ENCODE measurements at places on chromosomes 7 and 10. TPM values are rescaled to one million over a fixed set of nuclear protein-coding genes. Genes with fewer than 3 reads are reported as not detected.

DNA sequence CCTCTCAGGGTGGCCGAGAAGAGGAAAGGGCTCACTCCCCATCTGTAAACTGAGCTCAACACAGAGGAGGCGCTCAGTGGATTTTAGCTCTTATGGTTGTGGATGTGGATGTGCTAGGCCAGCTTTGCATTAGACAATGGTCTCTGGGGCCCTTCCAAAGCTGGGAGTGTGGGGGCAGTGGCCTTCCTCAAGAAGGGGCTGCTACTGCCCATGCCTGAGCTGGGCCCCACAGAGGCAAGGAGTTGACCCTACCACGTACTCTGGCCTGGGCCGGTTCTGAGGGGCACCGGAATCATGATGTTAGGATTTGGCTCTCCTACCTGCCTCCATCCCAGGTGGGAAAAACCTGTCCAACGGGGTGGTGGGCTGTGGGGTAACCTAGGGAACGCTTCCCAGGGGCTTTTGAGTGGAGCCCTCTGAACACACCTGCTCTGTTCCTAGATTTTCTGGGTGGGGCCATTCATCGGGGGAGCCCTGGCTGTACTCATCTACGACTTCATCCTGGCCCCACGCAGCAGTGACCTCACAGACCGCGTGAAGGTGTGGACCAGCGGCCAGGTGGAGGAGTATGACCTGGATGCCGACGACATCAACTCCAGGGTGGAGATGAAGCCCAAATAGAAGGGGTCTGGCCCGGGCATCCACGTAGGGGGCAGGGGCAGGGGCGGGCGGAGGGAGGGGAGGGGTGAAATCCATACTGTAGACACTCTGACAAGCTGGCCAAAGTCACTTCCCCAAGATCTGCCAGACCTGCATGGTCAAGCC lies 11.5 kb downstream of the AQP1 start:
- no peaks in the 10 kb centered on the region for H3K36me3 ChIP-seq
- peak; percentile 3 for DNase-seq
- no peak overlapping the region for H3K27ac ChIP-seq
- no peak overlapping the region for H3K4me3 ChIP-seq
- H3K27me3 ChIP-seq: no peaks in the 10 kb centered on the region

DNA sequence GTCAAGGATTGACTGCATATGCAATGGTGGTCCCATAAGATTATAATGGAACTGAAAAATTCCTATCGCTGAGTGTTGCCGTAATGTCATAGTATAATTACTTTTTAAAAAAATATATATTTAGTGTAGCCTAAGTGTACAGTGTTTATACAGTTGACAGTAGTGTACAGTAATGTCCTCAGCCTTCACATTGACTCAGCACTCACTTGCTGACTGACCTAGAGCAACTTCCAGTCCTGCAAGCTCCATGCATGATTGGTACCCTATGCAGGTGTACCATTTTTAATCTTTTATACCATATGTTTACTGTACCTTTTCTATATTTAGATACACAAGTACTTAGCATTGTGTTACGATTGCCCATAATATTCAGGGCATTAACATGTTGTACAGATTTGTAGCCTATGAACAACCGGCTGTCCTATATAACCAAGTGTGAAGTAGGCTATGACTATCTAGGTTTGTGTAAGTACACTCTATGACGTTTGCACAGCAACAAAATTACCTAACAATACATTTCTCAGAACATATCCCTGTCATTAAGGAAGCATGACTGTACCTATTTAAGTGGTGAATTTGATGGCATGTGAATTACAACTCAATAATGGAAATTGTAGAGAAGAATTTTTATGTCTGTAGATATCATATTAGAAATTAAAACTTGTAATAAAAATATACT lies 40.9 kb downstream of the CCNY start:
- H3K36me3 ChIP-seq: no peaks in the 10 kb centered on the region
- no peak for DNase-seq

DNA sequence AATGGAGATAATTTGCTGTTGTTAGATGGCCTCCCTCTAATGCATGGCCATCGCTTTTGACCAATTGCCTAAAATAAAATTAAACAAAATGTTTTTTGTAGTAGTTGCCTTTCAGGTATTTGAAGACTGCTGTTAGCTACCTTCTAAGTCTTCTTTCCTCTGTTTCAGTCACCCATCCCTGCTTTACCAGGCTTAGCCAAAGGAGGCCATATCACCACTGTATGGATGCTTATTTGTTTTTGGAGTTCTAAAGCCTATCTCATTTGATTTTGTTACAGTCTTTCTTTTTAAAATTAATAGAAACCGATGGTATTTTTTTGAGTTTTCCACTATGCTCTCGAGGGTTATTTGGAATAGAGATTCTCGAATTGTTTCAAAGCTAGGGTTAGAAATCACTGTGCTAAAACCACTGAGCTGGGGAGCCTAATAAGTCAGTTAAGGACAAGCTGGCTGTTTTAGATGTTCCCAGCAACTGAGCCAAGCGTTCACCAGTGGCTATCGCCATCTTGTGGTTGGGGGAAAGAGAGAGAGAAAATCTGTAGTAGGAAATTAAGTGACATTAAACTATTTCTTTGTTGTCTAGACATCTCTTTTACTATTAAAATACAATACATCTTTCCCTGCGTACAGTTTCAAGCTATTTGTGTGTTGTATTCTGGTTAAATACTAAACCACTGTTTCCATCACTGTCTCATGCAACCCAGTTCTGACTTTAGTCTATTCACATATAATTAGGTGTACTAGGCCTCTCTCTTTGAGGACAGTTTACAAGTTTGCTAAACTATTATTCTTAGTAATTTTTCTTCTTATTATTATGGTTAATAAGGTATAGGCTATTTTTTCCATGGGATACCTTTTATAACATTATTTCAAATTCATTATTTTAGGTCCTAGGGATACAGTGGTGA lies 52.2 kb downstream of the GPR158 start:
- no peak overlapping the region for H3K27ac ChIP-seq
- no peaks in the 10 kb centered on the region for H3K36me3 ChIP-seq
- no peaks in the 10 kb centered on the region for H3K4me1 ChIP-seq

DNA sequence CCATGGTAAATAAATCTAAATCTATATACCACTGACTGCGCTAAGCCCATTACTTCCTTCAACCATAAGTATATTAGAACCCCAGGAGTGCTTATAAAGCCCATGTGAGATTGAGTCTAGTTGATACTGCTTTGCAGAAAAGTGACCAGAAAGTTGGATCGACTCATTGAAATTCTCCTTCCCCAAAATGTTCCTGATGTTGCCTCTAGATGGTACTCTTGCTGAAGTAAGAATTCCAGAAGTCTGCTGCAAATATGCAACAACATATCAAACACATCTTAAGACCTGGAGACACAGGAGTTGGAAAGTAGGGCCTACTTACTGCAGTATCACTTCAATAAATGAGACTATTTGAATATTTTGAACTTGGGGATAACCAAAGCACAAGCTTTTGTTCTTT lies 550.8 kb downstream of the IPMK start:
- H3K4me3 ChIP-seq: no peak overlapping the region
- no peaks in the 10 kb centered on the region for H3K4me1 ChIP-seq
- no peaks in the 10 kb centered on the region for H3K27me3 ChIP-seq
- H3K36me3 ChIP-seq: no peaks in the 10 kb centered on the region

DNA sequence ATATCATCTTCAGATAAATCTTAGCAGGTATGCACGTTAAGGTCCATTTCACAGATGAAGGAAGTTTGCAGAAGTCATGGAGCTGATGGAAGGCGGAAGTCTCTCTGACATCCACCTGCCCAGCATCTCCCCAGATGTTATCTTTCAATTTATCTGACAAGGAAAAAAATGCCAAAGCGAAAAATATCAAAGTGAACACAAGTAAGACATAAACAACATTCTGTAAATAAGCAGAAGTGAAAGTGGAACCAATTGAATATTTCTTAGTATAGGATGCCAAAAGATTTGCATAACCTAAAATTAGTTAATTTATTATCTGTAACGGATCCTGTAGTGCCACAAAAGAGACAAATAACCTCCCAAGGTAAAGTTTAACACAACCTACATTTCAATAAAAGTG lies 73.6 kb upstream of the NEBL start:
- no peaks in the 10 kb centered on the region for H3K27me3 ChIP-seq
- H3K36me3 ChIP-seq: no peaks in the 10 kb centered on the region
- DNase-seq: no peak
- no peak overlapping the region for H3K4me3 ChIP-seq
- H3K27ac ChIP-seq: no peak overlapping the region

DNA sequence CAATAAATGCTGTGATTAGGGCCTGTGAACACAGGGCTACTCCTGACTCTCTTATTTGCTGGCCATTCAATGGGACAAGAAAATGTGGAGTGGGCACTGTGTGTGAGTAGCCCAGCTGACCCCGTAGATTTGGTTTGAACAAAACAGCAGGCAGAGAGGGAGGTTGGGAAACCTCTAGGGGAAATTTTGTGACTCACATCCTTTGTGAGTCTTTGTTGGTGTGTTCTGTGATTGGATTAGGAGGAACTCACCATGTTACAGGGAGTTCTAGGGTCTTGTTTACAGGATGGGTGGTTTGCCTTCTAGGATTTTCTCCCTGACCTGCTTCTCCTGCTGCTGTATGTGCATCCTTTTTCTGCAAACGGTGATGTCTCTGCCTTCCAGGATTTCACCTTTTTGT lies 128.3 kb upstream of the MKI67 start:
- no peaks in the 10 kb centered on the region for H3K4me1 ChIP-seq
- H3K4me3 ChIP-seq: no peak overlapping the region
- peaks cover 6% of the 10 kb centered on the region for H3K27me3 ChIP-seq

- H3K4me1 ChIP-seq: no peaks in the 10 kb centered on the region
- H3K27ac ChIP-seq: no peak overlapping the region
- no peak overlapping the region for H3K4me3 ChIP-seq
- DNase-seq: no peak
Observed at GRCh38 chr7:88140947-88141346, 78.9 kb downstream of the SRI start.

DNA sequence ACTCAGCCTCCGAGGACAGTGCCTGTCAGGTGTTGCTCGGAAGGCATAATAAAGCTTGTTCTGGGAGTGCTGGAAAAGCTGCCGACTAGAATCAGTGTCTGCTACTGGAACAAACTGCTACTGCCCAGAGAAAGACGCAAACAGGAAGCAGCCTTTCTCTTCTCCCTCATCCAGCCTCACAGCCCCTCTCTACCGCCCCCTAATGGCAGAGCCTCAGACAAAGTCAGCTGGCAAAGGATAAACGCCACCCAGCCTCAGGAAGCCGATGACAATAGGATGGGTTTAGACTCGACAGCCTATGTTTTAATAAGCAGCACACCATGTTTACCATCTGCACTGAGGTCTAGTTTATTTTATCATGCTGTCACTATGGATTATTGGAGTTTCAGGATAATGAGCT lies 169.5 kb upstream of the LYZL1 start:
- DNase-seq: peak; percentile 12
- no peaks in the 10 kb centered on the region for H3K4me1 ChIP-seq
- H3K27me3 ChIP-seq: no peaks in the 10 kb centered on the region
- peaks cover 2% of the 10 kb centered on the region for H3K36me3 ChIP-seq

- no peaks in the 10 kb centered on the region for H3K36me3 ChIP-seq
- DNase-seq: no peak
- peaks cover 5% of the 10 kb centered on the region for H3K27me3 ChIP-seq
Observed at GRCh38 chr10:33967606-33968120, 633.2 kb upstream of the NRP1 start.

DNA sequence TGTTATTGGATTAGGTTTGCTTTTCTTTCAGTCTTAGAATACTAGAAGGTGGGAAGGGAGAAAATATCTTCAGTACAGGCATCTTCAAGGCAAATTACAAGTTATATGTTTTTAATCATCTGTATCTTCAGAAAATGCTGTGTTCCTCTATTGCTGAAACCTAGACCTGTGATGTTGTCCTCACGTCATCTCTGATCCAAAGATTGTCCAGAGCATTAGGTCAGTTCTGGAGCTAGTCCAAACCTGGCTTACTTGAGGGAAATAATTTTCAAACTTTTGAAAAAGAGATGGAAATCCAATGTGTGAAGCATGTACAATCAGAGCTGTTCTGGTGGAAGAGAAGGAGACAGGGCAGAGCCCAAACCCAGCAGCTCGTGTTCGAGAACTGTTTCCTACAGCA lies 217.3 kb downstream of the ZEB1 start:
- no peak overlapping the region for H3K27ac ChIP-seq
- H3K4me1 ChIP-seq: no peaks in the 10 kb centered on the region
- DNase-seq: no peak
- H3K4me3 ChIP-seq: no peak overlapping the region
- H3K36me3 ChIP-seq: no peaks in the 10 kb centered on the region

DNA sequence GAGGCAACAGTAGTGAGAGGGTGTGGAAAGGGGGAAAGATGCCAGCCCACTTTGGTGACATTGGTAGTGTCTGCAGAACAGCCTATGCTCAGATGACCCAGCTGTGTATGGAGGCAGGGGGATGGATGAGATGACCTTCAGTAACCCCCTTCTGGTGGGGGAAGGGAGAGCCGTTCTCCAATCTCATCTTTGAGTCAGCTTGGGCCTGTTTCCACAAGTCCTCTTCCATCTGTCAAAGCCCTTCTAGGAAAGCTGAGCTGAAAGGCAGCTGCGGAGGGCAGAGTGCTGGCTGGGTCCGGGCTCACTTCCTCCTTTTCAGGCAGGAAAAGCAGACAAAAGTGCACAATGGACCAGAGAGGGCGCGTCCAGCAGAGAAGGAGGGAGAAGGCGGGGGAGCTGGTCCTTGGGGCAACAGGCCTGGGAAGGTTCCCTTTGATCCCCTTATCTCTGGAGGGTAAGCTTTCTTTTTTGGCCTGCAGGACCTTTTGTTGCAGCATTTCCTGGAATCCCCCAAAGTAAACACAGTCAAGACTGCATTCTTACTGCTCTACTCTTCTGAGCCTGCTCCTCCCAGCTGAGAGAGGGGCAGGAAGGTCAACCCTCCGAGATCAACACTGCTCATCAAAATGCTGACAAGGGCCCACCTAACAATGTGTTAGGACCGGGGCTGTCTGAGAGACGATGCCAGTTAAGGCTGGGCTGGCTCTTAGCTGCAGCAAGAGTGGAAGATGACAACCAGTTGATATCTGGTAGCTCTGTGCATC lies 1.2 kb upstream of the LRMDA start:
- H3K36me3 ChIP-seq: no peaks in the 10 kb centered on the region
- H3K4me3 ChIP-seq: no peak overlapping the region
- peaks cover 33% of the 10 kb centered on the region for H3K27me3 ChIP-seq
- H3K4me1 ChIP-seq: no peaks in the 10 kb centered on the region
- H3K27ac ChIP-seq: no peak overlapping the region

DNA sequence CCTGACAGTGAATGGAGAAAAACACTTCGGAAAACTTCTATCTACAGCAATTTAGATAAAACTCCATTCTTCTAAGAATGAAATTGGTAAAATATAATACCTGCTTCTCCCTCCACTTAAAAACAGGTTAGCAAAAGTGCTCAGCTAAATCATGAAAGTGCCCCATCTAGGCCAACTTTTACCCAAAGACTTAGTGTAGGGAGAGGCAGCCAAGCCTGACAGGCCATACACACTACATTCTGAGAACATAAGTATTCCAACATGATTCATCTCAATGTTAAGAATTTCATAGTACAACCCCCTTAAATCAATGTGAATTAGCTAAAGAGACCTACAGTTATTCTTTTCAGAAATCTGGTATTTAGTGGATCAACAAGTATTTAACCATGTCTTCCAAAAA lies 7.2 kb downstream of the FAM3C start:
- peaks cover 11% of the 10 kb centered on the region for H3K36me3 ChIP-seq
- DNase-seq: no peak
- no peak overlapping the region for H3K4me3 ChIP-seq
- peaks cover 77% of the 10 kb centered on the region for H3K4me1 ChIP-seq
- no peak overlapping the region for H3K27ac ChIP-seq

The EGR2 gene
- 68.2 TPM for total RNA-seq

The OR2A14 gene
- total RNA-seq: not detected

The TLX1 gene
- not detected for total RNA-seq

The ATG9B gene
- 3.5 TPM for total RNA-seq
